Effector memory CD4-positive, alpha-beta T cell (primary cell): ENCODE measurements at places on chromosomes 16 and 17.
A peak's percentile ranks its signal among the peaks of the same experiment; 100 is the strongest.

DNA sequence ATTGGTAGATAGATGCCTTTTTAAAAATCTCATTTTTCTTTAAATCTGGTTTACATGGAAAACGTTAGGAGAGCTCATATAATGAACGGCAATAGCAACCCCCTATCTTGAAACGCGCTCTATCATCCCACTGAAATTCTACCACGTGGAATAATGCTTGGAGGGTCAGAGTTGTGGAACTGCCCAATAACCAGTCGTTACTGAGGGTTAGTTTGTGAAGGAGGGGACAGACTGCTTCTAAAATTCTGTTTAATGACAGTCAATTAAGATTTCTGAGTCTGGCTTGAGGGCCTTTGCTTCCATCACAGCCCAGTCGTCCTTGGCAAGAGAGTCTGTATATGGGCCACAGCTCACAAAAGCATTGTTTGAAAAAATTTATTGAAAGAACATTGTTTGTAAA lies 482 bp downstream of the IRF8 start:
- no peak for DNase-seq

GRCh38 chr17:18225121-18225641 lies at the start of gene LLGL1:
Gene LLGL1, plus strand, starts transcription at chr17:18225635. Its CDS starts 48 bp downstream, at chr17:18225683.
- DNase-seq = peak; percentile 89

DNA sequence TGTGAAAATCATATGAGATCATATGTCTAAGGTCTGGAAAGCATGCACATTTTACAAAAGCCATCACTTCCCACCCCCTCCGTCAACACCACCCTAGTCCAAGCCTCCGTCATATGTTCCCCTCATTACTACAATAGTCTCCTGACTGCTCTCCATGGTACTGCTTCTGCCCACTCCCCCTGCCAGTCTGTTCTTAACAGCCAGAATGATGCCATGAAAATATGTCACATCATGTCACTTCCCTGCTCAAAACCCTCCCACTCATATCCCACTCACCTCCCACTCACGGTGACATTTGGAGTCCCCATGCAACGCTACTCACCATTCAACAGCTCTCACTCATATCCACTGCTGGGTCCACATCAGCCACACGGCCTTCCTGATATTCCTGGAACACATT lies 432.3 kb downstream of the XYLT1 start:
- no peak for DNase-seq

DNA sequence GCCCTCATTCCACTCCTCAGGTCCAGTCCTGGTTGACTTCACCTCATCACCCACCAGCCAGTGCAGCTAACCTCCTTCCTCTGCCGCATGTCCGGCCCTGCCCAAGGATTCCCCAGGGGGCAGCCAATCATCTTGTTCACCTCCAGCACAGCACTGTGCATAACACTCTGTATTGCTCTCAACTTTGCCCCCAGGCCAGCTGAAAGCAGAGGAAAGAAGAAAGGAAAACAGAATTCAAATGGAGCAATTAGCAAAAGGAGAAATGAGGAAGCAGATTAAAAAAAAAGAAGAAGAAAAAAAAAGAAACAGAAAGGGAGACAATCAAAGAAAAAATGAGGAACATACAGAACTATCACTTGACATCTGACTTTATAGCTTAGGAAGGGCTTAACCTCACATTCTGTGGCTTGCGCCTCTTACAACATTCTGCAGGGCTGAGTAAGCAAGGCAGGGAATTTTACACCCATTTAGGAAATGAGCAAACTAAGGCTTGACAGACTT lies 26.1 kb downstream of the GAS7 start:
- no peak for DNase-seq

- DNase-seq = no peak
These were observed 53.0 kb downstream of the N4BP1 start for GRCh38 chr16:48556913-48557351.

GRCh38 chr16:74699666-74700065 lies 996 bp downstream of the MLKL start:
- DNase-seq = no peak

GRCh38 chr17:40372031-40372430 lies 7.5 kb upstream of the GJD3 start:
- no peak for DNase-seq

DNA sequence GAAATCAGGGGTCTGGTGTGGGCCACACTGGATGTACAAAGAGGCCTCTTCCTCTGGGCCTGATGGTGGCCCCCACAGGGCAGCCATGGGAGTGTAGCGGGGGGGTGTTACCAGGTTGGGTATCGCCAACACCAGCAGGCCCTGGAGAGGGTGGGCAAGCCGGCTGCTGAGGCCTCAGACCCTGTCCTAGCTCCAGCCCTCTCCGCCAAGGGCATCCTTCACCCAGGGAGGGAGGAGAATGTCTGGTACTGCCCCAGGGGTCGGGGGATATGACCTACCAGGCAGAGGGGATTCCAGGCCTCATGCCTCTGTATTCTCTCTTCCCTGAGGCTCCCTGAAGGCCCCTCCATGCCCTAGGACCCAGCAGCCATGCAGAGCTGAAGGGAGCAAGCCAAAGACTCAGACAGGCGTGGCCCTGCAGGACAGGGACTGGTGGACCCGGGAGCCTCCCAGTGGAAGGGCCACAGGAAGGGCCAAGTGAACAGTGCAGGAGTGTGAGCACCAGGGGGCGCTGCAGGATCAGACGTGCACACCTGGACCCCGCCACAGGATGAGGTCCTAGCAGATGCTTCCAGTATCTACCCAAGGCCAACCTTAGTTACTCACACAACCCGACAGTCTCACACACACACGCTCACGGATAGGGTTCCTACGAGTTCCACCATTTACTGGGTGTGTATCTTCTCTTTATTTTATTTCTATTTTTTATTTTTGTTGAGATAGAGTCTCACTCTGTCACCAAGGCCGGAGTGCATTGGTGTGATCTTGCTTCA lies 10.9 kb upstream of the CES4A start:
- DNase-seq = peak; percentile 77

GRCh38 chr17:1566505-1567199 lies 4.1 kb upstream of the PITPNA start:
- DNase-seq = peak; percentile 16

DNA sequence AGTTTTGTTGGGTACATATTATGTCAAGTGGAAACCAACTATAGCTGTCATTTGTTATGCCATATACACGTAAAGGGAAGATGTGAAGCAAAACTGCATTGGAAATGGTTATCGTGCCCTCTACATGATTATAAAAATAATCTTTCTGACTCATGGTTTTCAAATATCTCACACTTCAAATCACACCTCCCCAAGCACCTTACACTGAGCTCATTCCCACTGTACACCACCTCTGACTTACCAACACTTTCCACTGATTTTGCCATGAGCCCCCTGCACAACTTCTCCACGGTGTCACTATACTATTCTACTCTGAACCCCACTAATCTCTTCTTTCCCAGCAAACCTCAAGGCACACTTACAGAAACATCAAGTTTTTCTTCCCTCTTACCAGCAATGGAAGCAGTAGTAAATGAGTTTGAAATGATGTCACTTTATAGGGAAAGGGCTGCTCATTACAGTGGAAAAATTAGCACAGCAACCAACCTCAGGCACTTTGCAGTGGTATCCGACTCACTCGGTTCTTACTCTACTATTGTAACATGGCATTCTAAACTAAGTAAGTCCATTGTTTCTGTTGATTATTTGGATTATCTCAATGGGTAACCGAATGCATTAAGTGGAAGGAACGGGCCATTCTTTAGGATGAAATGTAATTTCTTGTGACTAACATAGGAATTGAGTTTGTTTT lies 18.7 kb downstream of the ZNF821 start:
- DNase-seq = no peak

GRCh38 chr16:78048319-78048718 lies 26.0 kb downstream of the CLEC3A start:
- no peak for DNase-seq

DNA sequence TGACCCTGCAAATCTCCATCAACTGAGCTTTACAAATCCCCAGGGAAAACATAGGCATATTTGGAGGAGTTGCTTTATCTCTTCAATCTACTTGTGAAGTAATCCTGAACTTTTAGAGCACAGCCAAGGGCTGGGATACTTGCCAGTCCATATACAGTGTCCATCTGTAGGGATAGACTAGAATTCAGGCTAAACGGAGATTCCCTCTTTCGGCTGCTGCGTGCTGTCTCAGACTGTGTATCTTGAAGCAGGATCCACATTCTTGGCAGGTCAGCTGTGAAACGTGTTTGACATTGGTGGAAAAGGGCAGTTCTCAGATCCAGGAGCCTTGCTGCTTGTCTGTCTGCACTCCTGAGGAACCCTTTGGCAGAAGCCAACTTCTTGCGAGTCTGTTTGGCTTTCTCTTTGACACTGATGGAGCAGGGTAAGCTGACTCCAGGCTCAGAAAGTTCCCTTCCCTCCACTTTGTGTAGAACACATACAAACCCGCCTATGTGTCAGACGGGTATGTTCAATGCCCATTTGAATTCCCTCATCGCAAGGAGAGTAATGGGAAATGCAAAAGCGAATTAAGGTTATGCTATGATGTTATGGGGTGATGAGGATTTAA lies 221.8 kb downstream of the MAP2K4 start:
- no peak for DNase-seq

GRCh38 chr17:74280093-74280513 lies 6.1 kb downstream of the DNAI2 start:
- DNase-seq = peak; percentile 33

DNA sequence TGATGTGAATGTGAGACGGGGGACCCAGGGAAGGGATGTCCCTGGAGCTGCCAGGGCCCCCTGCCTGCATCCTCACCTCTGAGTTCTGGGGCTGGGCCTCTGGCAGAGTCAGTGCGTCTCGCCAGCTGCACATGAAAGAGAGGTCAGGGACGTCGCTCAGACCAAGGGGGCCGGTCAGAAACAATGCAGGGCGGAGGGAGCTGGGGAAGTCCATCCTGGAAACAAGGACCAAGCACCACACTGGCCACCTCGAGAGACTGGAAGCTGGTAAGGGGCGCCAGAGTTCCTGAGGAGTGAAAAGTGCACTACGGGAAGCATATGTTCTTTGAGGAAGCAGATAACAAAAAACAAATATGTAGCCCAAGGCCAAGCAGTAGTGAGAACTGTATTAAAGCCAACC lies 2.1 kb downstream of the TAF1C start:
- no peak for DNase-seq

- DNase-seq = no peak
These were observed 14.8 kb downstream of the VASN start for GRCh38 chr16:4386451-4386805.

- no peak for DNase-seq
These were observed 16.4 kb upstream of the KRT19 start for GRCh38 chr17:41544491-41544892.

DNA sequence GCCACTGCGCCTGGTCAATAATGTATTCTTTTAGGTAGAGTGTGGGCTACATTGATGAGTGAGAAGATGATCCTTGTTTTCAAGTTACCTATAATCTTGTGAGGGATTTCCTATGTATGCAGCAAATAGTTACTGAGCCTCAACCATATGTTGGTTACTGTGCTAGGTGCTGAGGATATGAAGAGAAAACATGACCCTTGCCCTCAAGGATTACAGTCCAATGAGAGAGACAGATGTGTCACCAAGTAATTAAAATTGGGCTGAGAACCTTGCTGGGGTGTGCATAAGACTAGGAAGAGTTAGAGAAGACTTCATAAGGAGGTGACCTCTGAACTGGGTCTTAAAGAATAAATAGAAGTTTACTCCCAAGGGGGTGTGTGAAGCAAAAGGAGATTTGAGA lies 7.4 kb downstream of the POLR2A start:
- DNase-seq = no peak

- DNase-seq = no peak
These were observed 37.2 kb upstream of the PIK3R6 start for GRCh38 chr17:8904686-8905085.

DNA sequence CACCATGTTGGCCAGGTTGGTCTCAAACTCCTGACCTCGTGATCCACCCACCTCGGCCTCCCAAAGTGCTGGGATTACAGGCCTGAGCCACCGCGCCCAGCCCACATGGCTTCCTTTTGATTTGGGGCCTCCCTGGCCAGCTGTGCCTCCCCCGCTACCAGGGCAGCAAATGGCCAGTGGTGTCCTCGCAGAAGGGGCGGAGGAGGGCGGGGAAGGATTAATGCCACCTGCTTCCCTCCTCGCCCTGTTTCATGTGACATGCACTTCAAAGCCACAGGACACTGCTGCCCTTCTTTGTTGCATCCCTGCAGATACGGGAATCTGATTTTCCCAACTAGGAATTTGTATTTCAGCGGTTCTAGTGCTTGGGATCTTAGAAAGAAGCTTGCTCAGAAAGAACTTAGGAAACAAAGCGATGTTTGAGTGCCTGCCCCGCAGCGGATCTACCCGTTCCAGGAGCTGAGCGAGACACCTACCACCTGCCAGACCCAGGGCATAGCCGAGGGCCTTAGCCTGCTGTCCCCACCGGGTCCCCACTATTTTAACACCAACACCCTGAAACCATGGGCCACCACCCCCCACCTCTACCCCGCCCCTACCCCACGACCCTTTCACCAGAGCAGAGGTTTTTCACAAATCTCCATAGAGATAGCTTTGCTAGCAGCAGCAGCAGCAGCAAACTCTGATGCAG lies 37.7 kb upstream of the CCDC182 start:
- no peak for DNase-seq

- DNase-seq = no peak
These were observed 103.2 kb downstream of the SOCS1 start for GRCh38 chr16:11152677-11153331.

DNA sequence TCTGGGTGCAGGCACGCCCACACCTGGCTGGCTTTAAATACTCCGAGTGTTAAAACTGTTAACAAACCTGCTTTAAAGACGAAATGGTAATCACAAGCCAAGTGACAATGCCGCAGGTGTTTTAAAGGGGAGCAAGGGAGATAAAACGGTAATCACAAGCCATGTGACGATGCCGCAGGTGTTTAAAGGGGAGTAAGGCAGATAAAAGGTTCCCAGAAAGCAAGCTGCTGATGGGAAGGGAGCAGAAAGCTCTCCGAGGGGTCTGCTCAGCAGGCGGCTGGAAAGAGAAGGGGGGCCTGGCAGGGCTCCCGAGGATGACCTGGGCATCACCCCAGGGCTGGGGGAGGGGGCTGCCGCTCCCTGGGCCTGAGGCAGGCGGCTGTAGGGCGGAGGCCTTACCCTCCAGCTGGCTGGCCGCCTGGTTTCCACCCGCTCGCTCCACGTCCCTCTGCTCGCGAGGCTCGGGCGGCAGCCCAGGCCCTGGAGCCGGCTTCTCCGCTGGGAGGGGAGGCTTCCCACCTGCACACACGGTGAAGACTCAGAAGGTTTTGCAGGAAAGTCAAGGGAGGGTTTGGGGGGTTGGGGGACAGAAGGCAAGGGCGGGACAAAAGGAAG lies 12.1 kb downstream of the NDUFAF8 start:
- no peak for DNase-seq

GRCh38 chr16:10824111-10824893 lies 5.7 kb upstream of the TVP23A start:
- no peak for DNase-seq

DNA sequence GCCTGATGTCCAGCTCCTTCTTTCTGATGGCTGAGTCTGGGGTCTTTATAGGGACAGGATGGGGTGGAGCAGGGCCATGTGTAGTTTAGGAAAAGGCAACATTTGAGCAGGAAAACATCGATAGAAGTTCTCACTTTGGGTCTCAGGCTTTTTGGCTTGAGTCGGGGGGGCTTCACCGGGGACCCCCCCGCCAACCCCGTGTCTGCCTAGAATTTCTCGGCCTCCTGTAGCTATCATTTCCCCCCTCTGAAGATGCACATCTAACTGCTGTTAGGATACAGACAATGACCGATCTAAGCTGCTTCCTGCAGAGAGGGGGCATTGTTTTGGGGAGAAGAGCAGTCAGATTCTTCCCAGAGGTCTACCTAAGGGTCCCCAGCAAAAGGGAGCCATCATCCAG lies 16.7 kb upstream of the ZNHIT3 start:
- DNase-seq = no peak

- DNase-seq = no peak
These were observed 10.1 kb downstream of the RIPOR1 start for GRCh38 chr16:67538666-67539101.
